H1 (cell line): ENCODE measurements at places on chromosomes 5 and 9.

- DNase-seq: no peak
These were observed 11.3 kb downstream of the AHRR start for GRCh38 chr5:332843-333242.

GRCh38 chr5:58012102-58012501, 447.8 kb downstream of the PLK2 start:
- no peak for DNase-seq

- DNase-seq: no peak
These were observed 154.4 kb downstream of the PRELID2 start for GRCh38 chr5:145680767-145681166.

GRCh38 chr5:169923988-169924387, 56.3 kb downstream of the INSYN2B start:
- DNase-seq: no peak

DNA sequence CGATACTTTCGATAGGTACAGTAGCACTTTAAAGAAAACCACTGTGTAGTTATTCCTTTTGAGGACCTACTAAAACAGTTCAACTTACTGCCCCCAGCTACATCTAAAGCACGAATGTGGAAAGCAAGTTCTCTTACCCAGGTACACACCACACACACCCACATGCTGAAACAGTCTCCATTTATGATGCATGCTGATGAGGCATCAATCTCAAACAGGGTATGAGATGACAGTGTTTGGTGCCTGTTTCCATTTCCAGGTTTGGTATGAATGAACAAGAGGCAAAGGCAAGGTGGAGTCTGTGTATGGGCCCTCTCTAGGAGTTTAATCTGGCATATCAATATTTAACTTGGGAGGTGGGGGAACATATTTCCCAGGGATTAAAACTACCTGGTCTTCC, 13.9 kb downstream of the HMGXB3 start:
- DNase-seq: no peak

DNA sequence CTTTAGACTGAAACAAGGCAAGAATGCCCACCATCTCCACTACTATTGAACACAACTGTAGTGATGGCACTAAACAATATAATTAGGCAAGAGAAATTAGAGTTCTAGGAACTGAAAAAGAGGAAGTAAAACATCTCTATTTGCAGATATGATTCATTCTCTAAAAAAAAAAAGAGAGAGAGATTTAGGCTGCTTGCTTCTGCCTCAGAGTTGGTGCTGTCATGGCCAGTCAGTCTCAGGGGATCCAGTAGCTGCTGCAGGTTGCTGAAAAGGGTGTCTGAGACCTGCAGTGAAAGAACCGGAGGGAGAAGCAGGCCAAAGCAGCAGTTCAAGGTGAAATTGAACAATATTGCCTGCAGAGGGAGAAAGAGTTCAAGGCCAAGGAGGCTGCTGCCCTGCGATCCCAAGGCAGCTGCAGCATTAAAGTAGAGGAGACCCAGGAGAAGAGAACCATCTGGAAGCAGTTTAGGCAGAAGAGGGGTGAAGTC, 72.5 kb downstream of the AP3B1 start:
- DNase-seq: peak; percentile 27

DNA sequence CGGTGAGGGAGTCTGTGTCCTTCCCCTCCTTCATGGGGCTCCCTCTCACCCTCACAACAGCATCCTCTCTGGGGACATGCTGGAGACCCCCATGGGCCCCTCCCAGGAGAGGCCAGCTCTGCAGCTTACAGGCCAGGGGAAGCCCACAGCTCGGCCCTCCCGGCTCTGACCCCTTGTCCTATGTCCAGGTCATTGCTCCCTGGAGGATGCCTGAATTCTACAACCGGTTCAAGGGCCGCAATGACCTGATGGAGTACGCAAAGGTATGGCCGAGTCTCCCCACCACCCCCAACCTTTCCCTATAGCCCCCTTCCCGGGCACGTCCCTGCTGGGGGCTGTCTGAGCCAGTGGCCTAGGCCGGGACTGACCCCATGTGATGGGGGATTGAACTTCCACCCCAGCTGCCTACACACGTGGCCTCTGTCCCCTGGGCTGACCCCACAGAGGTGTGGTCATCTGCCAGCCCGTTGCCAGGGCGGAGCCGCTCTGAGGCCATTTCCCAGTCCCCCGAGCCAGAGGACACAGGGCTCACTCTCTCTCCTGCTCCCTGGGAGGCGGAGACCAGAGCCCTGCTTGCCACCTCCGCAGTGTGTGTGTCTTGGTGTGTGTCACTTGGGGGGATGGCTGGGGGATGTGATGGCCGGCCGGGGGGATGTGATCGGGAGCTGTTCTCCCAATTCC, 21.9 kb downstream of the ASS1 start:
- no peak for DNase-seq

DNA sequence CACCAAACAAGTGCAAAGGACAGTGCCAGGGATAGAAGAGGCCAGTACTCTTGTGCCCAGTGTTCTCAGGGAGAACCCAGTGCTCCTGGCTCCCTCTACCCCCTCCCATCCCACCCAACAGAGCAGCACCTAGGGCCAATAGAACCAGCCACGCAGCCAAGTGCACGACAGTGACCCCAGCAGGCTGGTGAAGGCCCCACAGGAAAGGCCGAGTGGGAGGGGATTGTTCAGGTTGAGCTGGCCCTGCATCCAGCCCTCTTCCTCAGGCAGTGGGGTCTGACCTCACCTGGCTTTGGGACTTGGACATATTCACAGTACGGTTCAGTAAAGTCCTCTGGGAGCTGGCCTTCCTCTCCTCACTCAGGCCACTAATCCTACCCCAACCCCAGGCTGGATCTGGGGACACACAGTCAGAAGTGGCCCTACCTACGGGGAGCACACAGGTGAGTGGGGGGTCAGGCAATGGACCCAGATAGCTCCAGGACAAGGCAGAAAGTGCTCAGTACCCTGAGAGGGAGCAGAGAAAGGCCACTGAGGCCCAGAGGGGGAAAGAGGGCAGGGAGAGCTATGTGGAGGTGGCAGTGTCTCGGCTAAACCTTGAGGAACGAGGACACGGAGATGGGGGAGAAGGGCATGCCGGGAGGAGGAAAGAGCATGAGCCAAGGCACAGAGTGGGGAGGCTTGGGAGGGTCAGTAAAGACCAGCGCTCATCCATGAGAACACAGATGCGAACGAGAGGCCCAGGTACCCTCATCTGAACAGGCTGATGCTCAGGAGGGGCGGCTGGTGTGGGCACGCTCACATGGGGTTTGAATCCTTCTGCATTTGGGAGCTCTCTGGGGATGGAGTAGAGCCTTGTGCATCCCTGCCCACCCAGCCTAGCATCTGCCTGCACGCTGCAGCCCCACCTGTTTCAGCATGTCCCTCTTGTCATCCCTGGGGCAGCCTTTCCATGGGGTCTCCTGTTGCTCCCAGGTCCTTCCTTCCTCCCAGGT, 25.6 kb downstream of the POLR1E start:
- peak; percentile 72 for DNase-seq
